ENCODE measurements at places on chromosomes 1 and 21.
A peak's percentile ranks its signal among the peaks of the same experiment; 100 is the strongest.

DNA sequence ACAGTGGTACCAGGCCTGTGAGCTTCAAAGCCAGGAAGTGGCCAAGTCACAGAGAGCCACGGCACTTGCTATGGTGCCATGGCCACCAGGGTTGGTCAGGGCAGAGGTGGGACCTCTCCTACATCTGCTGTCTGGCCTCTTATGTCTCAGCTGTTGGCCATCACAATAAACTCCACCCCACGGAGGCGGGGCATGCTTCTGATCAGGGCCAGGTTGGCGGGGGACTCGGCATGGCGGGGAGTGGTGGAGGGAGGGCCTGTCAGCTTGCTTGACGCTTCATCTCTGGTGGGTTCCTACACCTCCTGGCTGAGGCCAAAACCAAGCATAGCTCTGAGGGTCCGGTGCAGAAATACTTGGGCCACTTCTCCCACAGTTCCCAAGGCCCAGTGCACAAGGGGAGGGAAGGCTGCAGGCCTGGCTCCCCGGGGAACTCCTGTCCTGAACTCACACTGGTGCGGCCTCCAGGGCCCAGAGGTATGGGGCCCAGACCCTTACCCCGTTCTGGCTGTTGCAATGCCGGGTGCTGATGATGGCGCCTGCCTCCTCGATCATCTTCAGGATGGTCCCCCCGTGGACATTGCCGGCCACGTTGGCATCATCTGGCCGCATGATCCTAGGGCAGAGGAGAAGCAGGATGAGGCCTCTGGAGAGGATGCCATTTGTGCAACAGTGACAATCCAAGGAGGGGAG, 44.2 kb downstream of the ACOT7 start:
- no peak for DNase-seq

GRCh38 chr1:60052601-60053000, 21.0 kb downstream of the C1orf87 start:
- DNase-seq, result no peak

- DNase-seq, result no peak
Measured at GRCh38 chr1:8545078-8545477, 227.2 kb downstream of the SLC45A1 start.

- DNase-seq, result no peak
Measured at GRCh38 chr1:172745014-172745413, 86.1 kb downstream of the FASLG start.

- no peak for DNase-seq
Measured at GRCh38 chr1:33867684-33868083, 3.8 kb downstream of the HMGB4 start.

- no peak for DNase-seq
Measured at GRCh38 chr1:34165422-34165921, 442 bp upstream of the CSMD2 start.

DNA sequence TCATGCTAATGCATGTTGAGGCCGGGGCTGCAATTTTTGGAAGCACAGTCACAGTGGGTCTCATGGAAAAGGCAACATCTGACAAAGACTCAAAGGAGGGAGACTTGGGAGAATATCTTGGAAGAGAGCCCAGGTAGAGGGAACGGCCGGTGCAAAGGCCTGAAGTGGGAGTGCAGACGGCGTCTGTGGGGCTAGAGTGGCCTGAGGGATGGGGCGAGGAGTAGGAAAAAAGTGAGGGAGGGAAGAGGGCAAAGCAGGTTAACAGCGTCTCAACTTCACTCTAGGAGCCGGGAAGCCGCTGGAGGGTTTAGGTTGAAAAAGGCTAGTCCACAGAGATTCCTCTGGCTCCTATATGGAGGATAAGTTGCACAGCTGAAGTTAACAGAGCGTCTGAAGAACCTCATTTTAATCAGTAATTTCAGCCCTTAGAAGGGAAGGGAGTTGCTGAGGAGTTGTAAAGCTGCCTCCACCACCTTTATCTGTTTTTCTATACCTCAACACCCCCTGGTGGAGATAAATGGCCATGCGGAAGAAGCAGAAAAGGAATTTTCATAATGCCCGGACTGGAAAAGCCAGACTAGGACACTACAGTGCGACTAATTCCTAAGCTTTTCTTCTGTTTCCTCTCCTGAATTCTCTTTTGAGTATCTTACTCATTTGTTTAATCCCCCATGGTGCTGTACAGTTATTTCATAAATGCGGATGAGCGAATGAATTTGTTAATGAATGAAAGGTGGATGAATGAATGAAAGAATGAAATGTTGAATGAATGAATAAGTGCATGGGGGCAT, 78.7 kb upstream of the ZNF281 start:
- DNase-seq, result peak; percentile 34

GRCh38 chr1:44542420-44543063, 131.7 kb downstream of the TMEM53 start:
- no peak for DNase-seq

GRCh38 chr1:221729771-221730330, 12.0 kb downstream of the DUSP10 start:
- no peak for DNase-seq

DNA sequence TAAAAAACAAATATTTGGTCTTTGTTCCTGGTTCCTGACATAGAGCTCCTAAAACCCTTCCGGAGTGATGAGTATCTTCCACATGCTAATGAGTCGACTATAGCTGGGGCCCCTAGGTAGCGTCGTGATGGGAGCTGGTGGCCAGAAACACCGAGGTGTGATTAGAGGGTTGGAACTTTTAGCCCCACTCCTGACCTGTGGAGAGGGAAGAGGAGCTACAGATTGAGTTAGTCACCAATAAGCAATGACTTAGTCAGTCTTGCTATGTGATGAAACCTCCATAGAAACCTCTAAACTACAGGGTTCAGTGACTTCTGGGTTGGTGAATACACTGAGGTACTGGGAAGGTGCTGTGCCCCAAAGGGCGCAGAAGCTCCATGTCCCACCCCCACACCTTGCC, 30.1 kb upstream of the PLD5 start:
- no peak for DNase-seq

DNA sequence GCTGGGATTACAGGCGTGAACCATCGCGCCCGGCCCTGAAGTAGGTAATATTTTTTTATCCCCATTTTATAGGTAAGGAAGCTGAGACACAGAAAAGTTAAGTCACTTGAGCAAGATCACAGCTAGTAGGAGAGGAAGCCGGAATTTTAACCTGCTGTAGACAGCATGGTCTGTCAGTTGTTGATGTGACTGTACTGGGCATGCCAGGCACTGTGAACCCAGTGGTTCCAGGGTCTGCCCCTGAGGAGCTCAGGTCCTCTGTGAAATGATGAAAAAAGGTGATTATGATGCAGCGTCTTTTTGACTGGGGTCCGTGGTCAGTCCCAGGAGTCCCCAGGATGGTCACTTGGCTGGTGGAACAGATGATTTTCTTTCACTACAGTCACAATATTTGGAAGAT, 16.7 kb upstream of the FABP3 start:
- no peak for DNase-seq

DNA sequence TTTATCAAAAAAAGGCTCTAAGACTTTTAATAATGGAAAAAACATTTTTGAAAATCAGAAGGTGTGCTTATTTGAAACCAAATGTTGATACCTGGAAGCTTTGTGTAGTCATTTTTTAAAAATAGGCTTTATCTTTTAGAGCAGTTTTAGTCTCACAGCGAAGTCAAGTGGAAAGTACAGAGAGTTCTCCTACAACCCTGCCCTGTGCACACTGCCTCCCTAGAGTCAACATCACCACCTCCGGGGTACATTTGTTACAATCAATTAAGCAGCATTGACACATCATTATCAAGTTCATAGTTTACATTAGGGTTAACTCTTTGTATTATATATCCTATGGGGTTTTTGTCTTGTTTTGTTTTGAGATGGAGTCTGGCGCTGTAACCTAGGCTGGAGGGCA, 10.7 kb upstream of the ERO1B start:
- no peak for DNase-seq

DNA sequence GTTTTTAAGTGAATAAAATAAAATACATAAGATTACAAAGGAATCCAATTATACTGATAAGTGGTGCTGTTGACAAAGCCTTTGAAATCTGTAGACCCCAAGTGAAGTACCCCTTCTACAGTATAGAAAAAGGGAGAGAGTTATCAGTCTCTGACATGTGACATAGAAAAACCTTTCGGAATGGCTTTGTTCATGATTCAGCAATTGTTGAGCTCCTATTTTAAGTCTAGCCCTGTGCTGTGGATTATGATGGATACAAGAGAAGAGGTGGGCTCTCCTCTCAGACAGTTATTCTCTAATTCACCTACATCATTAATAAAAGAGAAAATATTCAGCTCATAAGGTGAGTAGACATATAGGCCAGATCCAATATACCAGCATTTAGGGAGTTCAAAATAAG, 53.3 kb upstream of the ITPKB start:
- no peak for DNase-seq

DNA sequence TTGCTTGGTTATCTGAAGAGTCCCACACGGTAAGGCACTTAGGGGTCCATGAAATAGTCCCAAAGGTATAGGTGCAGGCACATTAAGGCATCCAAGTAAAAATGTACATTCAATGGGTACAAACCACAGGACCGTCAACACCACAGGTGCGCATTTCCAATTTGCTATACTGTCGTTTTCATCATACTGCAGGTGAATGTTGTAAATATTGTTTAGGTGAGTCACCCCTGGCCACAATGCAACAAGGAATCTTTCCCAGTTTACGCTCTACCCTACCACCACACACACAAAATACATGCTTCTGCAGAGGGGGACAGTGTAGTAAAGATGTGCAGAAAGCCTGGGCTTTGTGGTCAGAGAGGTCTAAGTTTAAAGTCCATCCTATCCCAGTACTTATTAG, 13.7 kb downstream of the CADM3 start:
- DNase-seq, result no peak

DNA sequence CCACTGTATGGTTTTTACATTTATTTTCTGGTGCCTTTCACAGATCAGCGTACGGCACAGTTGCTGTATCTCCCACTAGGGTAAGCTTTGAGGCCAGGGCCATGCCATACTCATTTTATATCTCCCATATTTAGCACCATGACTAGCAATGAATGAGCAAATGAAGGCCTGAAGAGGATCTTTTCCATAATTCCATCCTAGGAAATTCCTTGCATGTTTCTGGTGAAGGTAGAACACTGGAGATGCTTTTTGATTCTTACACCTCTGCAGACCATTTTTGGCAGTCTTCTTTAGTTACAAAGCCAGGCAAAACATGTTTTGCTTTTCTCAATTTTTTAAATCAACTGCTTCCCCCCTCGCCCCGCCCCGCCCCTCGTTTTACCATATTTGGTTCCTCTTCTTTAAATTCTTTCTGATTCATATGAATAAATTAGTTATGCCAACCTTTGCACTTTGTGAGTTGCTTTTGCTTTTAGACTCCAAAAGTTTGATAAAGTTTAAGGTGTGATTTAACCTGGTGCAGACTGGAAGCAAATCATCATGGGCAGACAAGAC, 78.9 kb upstream of the AK4 start:
- DNase-seq, result peak; percentile 56

GRCh38 chr1:51621161-51621560, 4.3 kb downstream of the OSBPL9 start:
- no peak for DNase-seq

DNA sequence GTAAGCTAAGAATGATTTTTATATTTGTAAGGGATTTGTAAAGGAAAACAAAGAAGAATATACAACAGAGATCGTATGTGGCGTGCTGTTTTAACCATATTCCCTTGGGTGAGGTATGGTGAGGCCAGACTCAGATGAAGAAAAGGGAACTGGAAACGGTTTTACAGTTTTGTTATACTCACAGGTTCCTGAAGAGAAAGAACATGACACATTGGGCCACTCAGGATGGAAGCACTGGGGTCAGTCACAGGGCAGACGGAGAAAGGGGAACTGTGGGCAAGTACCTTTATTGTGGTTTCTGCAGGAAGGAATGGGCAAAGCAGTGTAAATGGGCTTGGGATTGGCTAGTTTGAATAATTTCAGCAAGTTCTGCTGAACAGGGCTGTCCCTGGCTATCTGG, 177.4 kb downstream of the LBR start:
- DNase-seq, result no peak

GRCh38 chr1:30400507-30400906, 322.9 kb downstream of the MATN1 start:
- DNase-seq, result no peak

DNA sequence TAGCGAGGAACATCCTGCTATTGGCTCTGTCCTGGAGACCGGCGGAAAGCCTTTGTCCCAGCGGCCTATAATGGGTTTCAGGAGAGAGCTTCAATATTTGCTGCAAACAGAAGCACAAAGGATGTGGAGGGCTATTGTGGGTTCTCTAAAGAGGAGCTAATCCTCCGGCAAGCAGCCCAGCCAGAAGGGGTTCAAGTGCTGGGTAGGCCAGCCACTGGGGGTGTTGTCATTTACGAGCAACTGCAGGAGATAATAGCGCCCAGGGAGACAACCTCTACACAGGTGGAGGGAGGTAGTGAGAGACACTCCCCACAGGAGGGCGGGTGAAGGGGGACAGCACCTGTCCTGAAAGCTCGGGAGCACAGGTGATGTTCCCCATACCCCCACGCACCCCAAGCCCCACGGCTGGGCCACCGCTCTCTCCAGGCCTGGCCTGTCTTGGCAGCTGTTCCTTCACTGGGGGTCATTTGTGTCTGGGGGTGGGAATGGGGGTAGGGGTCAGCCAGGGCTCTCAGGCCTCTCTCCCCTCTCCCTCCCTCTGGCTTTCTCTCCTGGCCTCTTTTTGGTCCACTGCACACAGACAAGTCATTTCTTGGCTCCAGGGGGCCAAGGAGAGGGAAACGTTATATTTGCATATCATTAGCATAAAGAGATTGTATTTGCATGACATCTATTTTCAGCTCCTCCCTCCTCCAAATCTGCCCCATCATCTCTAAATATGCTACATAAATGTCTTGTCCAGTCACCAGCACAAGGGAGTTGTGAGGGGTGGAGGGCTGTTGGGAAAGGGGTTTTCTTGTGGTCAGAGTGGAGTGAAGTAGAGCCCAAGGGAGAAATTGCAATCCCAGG, 22.0 kb upstream of the SLC26A9 start:
- DNase-seq, result no peak

DNA sequence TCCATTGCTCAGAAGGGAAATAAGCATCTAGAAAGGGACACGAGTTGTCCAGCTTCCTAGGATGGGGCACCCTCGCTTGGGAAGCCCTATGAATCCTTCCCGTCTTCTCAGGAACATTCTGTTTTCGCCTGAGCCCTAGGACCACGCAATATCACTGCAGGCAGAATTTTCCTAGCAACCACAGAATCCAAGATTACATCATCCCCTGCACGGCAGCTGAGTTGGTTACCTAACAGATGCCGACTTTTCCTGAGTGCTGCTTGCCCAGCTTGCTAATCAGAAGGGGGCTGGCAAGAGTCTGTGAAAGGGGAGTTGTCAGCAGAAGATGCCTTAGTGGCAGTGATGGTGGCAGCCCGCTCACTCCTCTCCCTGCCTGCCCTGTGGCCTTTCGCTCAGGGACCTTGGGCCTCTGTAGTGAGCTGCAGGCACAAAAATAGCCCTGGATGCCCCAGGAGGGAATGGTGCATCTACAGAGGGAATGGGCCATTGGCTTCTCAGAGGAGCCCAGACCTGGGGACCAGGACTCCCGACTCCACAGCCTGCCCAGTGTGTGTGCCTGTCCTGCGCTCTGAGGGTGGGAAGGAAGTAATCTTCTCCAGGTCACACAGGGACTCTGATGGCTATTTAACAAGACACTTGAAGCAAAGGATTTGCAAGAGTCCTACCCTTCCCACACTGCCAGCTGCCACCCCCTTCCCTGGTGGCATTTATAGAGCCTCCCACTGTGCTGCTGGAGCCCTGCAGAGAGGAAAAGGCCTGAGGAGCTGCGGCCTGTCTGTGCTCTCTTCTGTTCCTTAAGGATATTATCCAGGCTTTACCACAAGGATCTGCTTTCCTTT, 28.9 kb upstream of the CLSTN1 start:
- DNase-seq, result no peak

All from activated CD8-positive, alpha-beta memory T cell treated with anti-CD3 and anti-CD28 coated beads, Interleukin-2, amount 50 U/mL, for 4 hours (primary cell).